Subcutaneous preadipocyte (primary cell): ENCODE measurements at places on chromosomes 16 and 17. TPM values are rescaled to one million over a fixed set of nuclear protein-coding genes. Genes with fewer than 3 reads are reported as not detected.

The POLR3K gene
- total RNA-seq: 2.9 and 3.5 TPM in 2 replicates

The CLEC19A gene
- total RNA-seq: not detected in 2 replicates

The TMEM100 gene
- 7.8 and 9.9 TPM in 2 replicates for total RNA-seq

The ST6GALNAC2 gene
- 0.20 TPM in 1 of 2 replicates, not detected in the other for total RNA-seq

The CCL14 gene
- not detected in 2 replicates for total RNA-seq

The FGF11 gene
- total RNA-seq: under 0.01 and 0.37 TPM in 2 replicates

The CCL16 gene
- not detected in 2 replicates for total RNA-seq

The ZG16 gene
- total RNA-seq: not detected in 2 replicates

The EVPLL gene
- not detected in 2 replicates for total RNA-seq

The CAMKK1 gene
- 9.9 and 11.3 TPM in 2 replicates for total RNA-seq

The GAS2L2 gene
- not detected in 2 replicates for total RNA-seq
